ENCODE measurements at places on chromosomes 2 and 18. TPM values are rescaled to one million over a fixed set of nuclear protein-coding genes. Genes with fewer than 3 reads are reported as not detected.

Gene CTAGE1
- total RNA-seq = not detected

Gene SPC25
- 0.33 TPM for total RNA-seq

DNA sequence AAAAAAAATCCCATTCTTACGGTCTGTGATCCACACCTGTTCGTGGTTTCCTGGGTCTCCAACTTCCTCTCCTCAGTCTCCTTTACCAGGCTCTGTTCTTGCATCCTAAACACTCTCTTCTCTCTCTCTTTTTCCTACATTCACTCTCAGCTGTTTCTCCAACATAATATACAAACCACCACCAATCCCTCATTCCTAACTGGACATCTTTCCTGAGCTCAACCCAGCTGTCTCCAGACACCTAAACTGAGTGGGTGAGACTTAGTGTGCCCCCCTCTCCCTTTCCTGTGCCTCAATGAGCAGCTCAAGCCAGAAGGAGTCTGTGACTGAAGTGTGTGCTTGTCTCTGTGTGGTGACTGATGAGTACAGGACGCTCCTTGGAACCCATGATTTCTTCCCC lies 59.4 kb downstream of the LIPG start:
- DNase-seq = no peak

- no peak for DNase-seq
Observed at GRCh38 chr18:833197-833596, 21.2 kb upstream of the YES1 start.

DNA sequence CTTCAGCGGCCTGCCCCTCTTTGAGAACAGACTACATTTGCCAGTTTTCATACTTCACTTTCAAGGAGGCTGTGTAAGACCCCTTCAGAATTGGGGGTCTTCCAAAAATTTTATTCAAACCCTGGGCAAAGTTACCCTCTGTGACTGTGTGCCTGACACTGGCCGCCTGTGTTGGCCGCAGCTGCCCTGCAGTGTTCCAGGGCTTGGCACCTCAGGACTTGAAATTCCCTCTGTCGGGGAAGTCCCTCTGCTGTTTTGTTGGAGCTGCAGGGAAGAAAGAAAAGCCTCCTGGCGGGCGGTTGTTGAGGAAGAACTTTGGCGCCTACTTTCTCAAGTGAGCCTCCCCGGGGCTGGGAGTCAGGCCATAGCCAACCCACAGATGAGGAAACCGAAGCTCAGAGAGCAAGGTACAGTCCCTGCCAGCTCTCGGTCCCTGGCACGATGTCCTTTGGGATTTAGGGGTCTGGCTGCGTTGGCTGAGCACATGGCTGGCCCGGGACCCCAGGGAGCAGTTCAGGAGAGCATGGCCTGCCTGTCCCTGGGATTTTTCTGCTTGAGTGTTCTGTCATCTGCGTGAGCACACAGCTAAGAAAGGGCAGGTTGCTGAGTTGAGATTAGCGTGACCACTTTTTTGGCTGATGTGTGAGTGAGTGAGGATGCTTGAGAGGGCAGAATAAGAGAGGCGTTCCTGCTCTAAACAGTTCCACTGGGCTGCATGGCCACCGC lies 17.9 kb upstream of the ASB1 start:
- no peak for DNase-seq

DNA sequence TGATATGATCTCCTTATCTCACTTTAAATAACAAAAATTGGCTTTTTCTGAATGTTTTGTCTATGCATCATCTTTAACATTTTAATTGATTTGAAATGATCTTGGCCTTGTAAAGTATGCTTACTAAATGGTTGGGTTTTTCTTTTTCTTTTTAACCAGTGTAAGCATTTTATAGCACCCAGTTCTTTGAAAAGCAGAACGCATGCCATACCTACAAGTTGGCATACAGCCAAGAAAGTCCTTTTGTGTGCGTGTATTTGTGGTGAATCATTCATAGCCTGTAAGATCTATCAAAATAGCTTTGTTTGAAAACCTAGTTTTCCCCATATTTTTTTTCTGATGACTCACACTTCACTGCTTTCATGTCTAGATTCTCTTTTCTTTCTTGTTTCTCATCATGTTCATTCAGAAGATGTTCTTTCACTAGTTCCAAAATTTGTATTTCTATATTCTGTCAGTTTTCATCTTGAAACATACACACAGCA lies 4.1 kb upstream of the VRK2 start:
- DNase-seq = peak; percentile 86

DNA sequence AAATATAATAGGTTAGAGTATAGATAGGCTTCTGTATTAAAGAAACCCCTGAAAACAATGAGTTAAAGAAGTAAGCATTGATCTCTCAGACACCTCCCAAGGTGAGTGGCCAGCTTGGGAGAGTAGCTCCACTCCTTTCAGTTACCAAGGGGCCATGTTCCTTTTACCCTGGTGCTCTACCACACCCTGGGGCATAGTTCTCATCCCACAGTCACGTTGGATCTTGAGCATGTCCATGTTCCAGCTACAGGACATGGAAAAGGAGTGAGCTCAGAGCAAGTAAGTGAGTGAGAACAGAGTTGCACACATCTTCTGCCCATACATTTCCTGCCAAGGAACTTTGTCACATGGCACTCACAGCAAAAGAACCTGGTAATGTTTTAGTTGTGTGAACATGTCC lies 325.9 kb upstream of the SLC39A10 start:
- DNase-seq = peak; percentile 20

DNA sequence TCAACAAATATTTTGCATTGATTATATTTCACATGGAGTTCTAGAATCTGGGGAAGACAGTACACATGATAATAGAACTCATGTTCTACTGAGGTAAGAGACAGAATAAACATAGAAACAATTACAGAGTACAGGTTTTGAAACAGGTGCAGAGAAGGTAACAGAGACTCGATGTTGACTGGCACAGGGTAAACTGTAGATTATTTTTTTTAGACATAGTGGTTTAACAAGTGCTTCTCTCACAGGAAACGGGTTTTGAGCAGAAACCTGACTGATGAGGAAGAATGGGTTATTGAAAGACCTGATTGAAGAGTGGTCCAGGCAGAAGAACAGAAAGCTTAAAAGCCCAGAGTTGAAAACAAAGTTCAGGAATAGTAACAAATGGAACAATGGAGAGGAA lies 1002.5 kb upstream of the FAM98A start:
- no peak for DNase-seq

DNA sequence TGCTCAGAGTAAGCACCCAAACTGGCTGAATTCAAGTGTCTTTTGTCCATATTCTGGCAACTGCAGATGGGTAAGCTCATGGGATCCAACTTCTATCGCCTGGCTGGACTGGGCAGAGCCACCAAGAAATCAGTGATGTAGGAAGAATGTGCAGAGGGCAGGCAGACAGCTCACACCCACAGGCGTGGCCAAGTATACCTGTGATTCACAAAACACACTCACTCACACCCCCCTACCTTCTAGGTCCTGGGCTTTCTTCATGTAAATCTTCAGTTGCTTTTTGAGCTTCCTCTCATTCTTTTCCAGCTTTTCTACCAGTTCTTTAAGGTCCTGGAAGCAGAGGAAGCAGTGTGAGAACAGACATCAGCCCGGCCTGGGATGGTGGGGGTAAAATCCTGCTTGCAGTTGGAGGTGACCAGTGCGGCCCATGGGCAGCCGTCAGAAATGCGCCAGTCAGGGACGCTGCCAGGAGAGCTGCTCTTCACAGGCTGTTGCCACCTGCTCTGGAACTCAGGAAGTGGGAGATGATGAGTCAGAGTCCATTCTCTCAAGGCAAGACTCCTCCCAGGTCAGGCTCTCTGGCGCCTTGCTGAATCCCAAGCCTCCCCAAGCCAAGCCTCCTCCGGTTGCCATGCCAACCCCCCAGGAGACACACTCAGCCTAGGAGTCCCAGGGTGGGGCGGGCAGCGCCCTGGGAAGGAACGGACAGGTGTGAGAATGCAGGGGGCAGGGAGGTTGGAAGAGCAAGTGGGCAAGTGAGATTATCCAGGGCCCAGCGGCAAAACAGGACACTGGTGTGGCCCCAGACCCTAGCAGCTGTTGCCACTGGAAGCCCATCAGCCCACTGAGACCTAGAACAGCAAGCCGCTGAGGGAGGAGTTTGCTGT lies 36.2 kb upstream of the ACAA2 start:
- peak; percentile 98 for DNase-seq

DNA sequence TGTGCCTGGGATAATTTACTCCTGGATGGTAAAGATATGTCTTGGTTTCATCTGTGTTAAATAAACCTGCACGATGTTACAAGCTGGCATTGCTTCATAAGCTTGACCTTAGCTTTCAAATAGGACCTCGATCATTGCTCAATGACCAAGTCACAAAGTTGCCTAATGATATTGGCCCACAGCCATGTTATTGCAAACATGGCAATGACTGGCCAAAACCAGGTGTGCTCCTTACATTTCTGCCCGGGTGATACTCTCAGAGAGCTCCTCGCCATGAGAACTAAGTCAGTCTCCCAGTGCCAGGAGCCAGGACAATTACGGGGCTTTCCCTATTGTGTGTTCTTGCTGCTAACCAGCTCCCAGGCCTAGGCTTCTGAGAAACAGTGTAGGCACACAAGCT lies 72.5 kb upstream of the CYP1B1 start:
- DNase-seq = peak; percentile 99

DNA sequence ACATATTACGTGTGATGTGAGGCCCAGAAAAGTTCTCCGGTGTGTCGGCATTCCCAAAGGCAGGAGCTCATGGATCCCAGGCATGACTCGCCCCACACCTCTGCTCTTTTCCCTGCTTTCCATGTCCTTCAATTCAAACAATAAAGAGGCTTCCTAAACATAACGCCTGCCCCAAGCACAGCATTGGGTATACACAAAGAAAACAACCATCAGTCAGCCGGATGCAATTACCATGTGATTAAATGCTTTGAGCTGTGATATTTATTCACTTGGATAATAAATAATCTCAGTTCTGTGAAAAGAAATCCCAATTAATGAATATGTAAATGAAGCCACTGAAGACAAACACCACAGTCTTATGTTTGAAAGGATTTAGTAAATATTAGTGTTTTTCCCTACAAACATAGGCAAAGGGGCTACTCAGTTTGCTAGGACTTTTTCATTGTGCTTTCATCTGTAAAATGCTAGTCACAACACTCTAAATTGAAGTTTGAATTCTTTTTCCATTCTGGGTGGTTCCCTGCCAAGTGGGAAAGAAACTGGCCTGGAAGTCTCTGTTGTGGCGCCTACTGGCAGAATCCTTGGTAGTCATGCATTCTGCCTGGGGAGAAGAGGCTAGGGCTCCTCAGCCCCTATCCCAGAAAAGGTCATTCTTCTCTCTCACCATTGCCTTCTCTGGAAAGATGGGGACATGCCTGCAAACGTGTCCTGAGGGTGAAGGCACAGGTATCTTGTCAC lies 144.7 kb downstream of the COL6A3 start:
- no peak for DNase-seq

DNA sequence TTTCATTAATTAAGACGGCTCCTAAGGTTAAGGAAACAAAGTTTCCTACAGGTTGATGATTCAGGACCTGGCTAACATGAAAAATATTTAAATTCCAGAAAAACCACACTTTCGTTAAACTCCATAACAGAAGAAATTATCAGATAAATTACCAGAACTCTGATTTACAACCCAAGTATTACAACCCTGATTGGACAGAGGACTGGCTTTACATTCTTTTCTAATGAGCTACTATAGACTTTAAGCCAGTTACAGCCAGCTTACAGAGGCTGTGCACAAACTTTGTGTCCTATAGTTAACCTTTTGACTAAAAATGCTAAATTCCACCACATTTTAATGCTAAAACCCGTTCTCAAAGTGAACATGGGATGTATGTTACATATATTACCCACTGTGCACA lies 458.6 kb downstream of the KCNJ3 start:
- no peak for DNase-seq

GRCh38 chr2:215967590-215968378 lies 45.6 kb downstream of the MREG start:
- peak; percentile 28 for DNase-seq

Data from mammary epithelial cell (primary cell).